ENCODE measurements at places on chromosomes 3 and 15. TPM values are rescaled to one million over a fixed set of nuclear protein-coding genes. Genes with fewer than 3 reads are reported as not detected.

GABRR3 gene
- not detected for total RNA-seq

GRCh38 chr15:74956648-74957475, at the start of gene RPP25:
TSS of gene RPP25 (minus strand) at chr15:74956772. CDS start at chr15:74956583, 189 bp downstream.
- DNase-seq: peak; percentile 93

CDHR4 gene
- total RNA-seq: not detected

- no peak for DNase-seq
Measured at GRCh38 chr3:126731044-126731443, 27.0 kb downstream of the CHCHD6 start.

PLCH1 gene
- 4.2 TPM for total RNA-seq

GRCh38 chr3:117480972-117481371, 771.4 kb downstream of the TUSC7 start:
- no peak for DNase-seq

ANKRD63 gene
- total RNA-seq: not detected

DNA sequence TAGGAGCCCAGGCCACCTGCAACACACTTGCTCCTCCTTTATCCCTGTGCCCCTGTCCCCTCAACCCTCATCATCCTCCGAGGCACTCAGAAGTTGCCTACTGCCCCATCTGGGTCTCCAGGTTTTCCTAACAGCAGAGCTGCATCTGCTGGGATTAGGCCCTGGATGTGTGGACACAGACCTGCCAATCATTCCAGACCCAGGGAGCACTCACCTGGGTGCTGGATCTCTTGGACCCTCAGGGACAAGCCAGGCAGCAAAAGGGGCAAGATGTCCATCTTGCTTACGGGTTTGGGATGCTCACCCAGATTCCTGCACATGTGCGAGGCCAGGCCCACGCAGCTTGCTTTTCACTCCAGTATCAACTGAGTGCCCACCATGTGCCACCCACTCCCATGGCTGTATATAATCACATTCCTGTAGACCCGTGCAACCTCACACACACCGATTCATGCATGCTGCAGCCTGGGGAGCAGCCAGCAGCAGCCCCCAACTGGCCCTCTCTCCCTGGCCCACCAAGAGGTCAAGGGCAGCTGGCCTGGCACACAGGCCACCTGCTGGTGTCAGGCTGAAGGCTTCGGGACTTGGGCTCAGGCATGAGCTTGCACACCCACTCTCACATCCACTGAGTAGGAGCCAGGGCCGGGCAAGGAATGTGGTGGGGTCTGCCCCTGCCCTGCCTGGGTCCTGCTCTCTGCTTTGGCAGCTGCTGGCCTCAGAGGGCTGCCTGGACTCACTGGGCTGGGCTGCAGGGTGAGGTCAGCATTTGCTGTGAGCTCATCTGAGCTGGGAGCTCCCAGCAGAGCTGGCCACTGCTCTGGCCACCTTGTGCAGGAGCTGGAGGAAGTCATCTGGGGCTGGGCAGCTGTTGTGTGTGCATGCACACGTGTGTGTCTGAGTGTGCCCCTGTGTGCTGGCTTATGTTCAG, 14.9 kb downstream of the PRKCD start:
- DNase-seq: no peak

- DNase-seq: no peak
Measured at GRCh38 chr3:83230841-83231240, 1469.4 kb upstream of the GBE1 start.

- no peak for DNase-seq
Measured at GRCh38 chr3:119184796-119185570, 11.6 kb downstream of the UPK1B start.

DNA sequence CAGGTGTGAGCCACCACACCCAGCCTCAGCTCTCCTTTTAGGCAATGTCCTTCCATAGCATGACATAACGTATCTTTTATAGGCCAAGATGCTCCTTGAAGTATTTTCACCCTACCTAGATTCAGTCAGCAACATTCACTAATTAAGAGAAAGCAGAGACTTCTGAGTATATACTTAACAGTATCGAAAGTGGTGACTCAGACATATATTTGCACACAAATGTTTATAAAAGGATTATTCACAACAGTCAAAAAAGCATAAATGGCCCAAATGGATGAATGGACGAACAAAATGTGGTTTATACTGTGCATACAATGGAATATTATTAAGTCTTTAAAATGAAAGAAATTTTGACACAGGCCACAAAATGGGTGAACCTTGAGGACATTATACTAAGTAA, 108.6 kb downstream of the ZNF385D start:
- DNase-seq: no peak

HTR3E gene
- 0.35 TPM for total RNA-seq

DNA sequence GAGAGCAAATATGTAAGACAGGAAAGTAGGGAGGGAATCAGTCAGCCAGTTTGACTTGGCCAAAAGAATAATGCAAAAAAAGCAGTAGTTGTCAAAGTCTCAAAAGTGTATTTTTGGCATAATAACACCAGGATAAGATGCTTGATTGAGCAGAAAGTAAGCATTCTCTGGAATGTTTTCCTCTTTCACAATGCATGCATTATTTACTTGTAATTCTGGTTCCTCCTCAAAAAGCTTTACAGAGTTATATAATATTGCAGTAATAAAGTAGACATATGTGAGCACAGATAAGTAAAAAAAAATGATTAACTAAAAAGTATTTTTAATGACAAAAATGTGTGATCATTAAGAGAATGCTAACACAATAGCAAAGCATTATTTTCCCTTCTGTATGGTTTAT, 285.9 kb upstream of the BCHE start:
- DNase-seq: no peak

- no peak for DNase-seq
Measured at GRCh38 chr15:26639966-26640365, 132.9 kb downstream of the GABRB3 start.

GRCh38 chr15:39846108-39846507, 63.5 kb upstream of the FSIP1 start:
- no peak for DNase-seq

GCNT3 gene
- 239 TPM for total RNA-seq

- DNase-seq: no peak
Measured at GRCh38 chr3:79872483-79872882, 104.7 kb upstream of the ROBO1 start.

SIDT1 gene
- 22.4 TPM for total RNA-seq

DNA sequence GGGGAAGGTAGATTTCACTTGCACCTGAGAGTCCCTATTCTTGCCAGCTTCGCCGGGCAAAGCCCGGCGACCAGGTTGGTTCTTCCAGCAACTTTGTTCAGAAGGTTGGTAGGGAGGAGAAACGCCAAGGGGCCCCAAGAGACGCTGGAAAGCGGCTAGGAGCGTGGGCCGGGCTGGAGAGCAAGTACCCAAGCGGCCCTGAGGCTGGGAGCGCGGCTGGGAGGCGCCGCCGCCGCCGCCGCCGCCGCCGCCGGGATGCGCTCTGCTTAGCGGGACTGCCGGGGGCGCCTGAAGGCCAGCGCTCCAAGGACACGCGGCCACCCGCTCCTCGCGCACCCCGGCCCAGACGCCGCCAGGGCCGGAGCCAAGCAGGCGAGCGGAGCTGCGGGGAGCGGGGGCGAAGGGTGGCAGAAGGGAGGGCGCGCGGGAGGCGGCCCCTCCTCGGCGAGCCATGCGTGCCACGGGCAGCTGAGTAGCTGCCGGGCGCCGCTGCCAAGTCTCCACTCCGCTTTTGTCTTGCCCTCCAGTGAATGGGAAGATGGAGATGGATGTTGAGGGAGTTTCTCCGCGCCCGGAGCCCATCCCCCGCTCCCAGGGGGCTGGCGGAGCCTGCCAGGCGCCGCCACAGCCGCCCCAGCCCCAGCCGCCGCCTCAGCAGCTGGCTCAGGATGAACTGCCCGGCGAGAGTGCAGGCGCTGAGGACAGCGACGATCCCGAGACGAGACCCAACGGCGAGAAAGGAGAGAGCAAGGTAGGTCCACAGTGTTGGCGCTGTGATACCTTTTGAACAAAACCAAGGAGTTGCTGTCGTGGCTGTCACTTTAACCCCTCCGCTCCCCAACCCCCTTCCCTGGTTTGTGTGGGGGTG, 227.4 kb upstream of the AZI2 start:
- DNase-seq: no peak

FETUB gene
- total RNA-seq: not detected

TMEM39A gene
- 32.2 TPM for total RNA-seq

DNA sequence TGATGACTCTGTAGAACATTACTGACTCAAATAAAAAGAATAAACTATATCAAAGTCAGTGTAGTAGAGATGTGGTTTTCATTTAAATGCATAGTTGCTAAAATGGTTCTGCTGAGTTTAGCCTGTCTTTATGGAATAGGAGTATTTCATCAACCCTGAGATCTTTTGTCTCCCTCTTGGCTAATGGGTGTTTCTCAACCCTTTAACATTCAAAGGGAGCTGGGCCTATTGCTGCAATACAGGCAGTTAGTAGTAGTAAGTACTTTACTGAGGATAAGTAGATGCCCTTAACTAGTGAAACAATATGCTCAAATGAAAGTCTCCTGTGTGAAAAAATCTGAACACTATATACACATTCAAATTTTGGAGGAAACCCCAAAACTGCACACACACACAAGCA, 184.7 kb upstream of the TTC14 start:
- no peak for DNase-seq

- no peak for DNase-seq
Measured at GRCh38 chr15:81596159-81596865, 222.3 kb upstream of the TMC3 start.

DNA sequence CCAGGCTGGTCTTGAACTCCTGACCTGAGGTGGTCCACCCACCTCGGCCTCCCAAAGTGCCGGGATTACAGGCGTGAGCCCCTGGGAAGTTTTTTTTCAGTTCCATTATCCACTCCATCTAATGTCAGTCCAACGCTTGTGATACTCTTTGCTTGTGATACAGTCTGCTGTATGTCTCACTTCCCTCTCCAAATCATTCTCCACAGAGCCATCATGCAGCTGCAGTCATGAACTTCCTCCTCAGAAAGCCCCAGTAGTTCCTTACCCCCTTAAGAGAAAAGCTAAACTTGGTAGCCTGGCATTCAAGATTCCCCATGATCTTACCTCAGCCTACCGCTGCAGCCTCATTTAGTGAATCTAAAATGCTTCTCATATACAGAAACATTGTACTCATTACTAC, 2.3 kb downstream of the ARPC4 start:
- DNase-seq: no peak

LTF gene
- total RNA-seq: 1.4 TPM

HHLA2 gene
- 276 TPM for total RNA-seq

IMPG2 gene
- total RNA-seq: 0.12 TPM

PPP1R14D gene
- total RNA-seq: 57.5 TPM

GRCh38 chr3:42118762-42119361, 27.7 kb downstream of the TRAK1 start:
- DNase-seq: no peak

DNA sequence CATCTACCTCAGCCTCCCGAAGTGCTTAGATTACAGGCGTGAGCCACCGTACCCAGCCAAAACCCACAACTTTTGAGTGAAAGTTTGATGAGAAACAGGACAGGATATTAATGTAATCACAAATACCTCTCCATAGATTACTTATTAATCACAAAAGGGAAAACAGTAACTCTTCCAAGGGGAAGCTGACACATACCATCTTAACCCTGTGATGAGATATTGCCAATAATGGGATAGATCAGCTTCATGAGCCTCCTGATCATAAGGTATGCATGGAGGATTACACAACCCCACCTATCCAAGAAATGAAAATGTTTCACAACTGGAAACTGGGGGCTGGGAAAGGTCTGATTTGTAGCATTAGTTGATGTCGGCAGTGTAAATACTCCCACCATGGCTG, 131.5 kb downstream of the FRMD4B start:
- no peak for DNase-seq

TMCO5A gene
- total RNA-seq: not detected

DNA sequence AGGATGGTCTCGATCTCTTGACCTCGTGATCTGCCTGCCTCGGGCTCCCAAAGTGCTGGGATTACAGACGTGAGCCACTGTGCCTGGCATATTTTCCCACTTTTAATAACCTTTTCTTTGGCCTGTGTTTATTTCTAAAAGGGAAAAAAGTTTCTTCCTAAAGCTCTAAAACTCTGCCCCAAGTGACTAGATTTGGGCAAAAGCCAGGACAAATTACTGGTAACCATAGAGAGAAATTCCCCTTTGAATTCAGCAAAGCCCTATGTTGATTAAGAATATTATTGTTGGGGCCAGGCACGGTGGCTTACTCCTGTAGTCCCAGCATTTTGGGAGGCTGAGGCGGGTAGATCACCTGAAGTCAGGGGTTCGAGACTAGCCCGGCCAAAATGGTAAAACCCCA, 11.5 kb upstream of the TRPM7 start:
- DNase-seq: no peak

GRCh38 chr15:96333131-96334016, 2.9 kb downstream of the NR2F2 start:
- no peak for DNase-seq

- DNase-seq: peak; percentile 93
Measured at GRCh38 chr3:194333212-194333980, 17.7 kb downstream of the CPN2 start.

- DNase-seq: no peak
Measured at GRCh38 chr15:52428297-52428696, 100.4 kb downstream of the MYO5A start.

DNA sequence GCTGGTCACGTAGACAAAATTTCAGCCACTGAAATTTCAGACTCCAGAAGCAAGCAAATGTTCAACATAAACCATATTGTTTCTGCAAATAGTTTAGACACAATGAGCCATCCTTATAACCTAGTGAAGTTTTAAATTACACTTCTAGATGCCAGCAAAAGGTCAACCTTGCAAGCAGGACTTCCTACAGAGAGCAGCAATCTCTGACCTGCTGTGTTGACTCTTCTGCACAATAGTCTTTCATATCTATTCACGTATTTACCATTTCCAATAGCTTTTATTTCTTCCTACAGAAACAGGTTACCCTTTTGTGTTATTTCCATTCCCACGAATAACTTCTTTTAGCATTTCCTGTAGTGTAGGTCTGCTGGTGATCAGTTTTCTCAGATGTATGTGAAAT, 10.6 kb downstream of the LMLN start:
- DNase-seq: no peak

DNA sequence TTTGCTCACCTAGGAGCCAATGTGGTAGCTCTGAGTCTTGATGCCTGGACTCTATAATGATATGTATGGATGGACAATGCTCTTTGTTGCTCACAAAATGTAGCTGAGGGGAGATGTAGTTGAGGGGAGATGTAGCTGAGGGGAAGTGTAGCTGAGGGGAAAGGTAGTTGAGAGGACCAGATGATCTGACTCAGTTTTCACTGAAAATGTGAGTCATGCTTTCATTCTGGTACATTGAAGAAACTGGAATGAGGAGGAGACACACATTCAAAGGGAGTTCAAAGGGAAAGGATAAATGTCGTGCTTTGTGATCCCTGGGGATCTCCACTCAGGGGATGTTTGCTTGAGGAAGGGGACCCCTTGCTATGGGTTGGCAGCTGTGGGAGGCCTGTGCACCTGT, 302.9 kb upstream of the TRIM42 start:
- no peak for DNase-seq

TLE3 gene
- total RNA-seq: 123 TPM

BFSP2 gene
- total RNA-seq: not detected
